ENCODE measurements at places on chromosomes 12 and 14.

GRCh38 chr14:64656986-64657385 lies 47.2 kb upstream of the PLEKHG3 start:
- no peak for DNase-seq

DNA sequence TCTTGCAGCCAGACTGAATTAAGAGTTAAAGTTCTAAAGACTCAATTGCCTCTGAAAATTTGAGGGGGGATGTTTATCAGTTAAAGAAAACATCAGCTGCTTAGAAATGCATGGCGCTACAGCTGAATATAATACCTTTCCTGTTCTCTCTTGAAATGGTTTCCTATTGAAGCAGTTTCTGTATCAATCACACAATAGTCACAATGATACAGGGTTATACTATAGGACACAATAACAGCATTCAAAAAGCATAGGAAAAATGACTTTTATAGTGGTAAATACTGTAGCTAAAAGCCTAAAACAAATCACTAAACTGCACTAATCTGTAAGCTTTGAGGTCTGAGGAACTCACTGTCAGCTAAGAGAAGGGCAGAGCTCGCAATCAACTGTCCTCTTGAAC lies 15.2 kb downstream of the MDGA2 start:
- DNase-seq = no peak

DNA sequence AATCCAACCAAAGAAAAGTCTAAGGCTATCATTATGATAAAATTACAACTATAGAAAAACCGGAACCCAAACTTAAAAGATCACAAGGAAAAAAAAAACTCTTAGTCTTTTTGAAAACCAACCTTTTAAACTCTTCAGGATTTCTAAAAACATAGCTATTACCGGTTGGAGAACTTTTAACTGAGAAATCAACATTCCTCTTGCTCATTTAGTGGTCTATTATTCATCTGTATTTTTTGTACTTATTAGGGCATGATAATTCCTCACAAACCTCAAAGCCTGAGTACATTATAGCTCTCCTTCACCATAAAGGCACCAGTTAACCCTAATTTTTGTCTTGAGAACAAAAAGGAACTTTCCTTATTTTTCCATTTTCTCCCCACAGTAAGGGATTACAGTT lies 10.4 kb downstream of the LUM start:
- DNase-seq = no peak

DNA sequence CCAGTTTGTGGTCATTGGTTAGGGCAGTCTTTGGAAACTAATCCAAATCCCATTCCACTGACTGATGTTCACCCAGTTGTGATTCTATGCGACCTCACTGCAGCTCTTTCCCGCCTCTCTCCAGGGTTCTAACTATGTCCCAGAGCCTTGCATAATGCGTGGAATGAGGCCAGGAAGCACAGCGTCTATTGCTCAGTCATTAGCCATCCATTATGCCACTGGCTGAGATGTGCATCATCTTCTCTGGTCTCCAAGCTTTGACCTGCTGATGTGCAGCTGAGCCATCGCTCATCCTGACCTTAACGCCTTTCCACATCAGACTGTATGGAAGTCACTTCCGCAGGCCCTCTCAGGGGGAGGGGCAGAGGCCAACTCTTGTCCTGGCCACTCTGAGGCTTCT lies 115.4 kb upstream of the VRK1 start:
- DNase-seq = no peak

GRCh38 chr12:104280717-104281458 lies 22.7 kb upstream of the EID3 start:
- no peak for DNase-seq

DNA sequence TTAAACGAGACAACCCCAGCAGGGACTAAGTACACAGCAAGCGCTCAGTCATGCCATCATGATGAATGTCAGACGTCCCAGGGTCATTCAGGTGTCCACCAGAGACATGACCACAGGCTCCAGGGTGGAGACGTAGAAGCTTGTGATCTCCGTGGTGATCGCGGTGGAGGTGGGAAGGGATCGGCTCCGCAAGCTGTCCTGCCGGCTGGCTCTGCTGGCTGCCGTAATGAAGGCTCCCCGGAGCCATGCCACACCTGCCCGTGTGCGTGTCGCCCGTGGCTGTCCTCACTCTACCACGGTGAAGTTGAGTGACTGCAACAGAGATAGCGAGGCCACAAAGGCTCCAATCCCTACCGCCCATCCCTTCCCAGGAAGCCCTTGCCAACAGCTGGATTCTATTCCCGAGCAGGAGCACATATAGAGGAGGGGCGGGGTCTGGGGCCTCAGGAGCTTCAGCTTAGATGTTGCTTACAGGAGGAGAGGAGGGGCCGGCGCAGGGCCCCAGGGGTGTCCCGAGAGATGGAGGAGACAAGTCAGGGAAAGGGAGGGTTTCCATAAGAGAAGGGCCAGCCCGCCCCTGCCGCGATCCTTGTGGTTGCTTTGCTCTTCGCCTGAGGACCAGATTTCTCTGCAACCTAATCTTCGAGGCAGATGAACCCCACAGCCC lies 332.6 kb upstream of the SFSWAP start:
- DNase-seq = no peak

DNA sequence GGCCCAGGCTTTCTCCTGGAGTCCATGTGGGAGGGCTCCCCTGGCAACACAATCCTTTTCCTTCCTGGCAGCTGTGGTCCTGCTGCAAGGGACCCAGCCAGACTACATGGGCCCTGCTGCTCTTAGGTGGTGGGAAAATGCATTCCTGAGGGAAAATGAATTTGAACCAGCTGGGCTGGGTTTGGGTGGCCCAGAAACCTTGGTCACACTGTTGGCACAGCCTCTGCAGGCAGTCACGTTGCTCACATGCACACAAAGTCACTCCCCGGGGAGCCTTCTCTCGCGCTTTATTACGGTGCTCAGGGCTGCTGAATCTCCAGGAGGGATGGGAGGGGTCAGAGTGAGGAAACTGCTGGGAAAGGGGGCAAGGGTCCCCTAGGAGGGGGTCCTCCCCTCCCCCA lies 17.2 kb downstream of the PLEKHG3 start:
- no peak for DNase-seq

GRCh38 chr12:120089105-120089504 lies 27.4 kb downstream of the RAB35 start:
- no peak for DNase-seq

DNA sequence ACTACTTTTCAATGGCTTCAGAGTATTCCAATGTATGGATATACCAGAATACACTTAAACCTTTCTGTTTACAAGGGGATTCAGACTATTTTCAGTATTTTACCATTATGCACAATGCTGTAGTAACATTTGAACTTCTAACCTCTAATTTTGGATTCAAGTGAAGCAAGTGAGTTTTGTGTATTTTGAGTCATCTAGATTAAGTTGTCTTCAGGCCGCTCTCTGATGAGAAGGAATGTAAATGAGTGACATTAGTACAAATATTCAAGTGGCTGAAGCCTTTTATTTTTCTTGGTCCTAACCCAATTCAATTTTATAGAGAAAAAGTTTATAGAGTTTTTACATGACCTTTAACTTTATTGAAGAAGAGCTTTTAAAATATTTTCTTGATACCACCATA lies 125.6 kb downstream of the PDE3A start:
- no peak for DNase-seq

DNA sequence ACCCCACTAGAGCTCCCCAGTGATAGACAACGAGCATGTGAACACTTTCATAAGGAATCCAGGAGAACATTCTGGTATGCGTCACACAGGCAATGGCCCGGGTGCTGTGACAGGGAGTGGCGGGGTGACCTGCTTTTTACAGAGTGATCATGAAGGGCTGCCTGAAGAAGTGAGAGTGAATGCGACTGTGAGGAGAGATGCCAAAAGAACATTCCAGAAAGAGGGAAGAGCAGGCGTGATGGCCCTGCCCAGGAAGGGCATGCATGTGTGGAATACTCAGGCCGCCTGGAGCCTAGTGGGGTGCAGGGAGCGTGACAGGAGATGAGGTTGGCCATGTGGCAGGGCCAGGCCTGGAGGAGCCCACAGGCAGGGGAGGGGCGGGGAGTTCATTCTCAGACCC lies 53.8 kb downstream of the FZD10 start:
- no peak for DNase-seq

GRCh38 chr14:52013984-52014600 lies 24.7 kb downstream of the RTRAF start:
- DNase-seq = no peak

- no peak for DNase-seq
Observed at GRCh38 chr12:98351089-98351488, 164.3 kb upstream of the TMPO start.

GRCh38 chr14:96847451-96847850 lies 50.3 kb downstream of the VRK1 start:
- no peak for DNase-seq

DNA sequence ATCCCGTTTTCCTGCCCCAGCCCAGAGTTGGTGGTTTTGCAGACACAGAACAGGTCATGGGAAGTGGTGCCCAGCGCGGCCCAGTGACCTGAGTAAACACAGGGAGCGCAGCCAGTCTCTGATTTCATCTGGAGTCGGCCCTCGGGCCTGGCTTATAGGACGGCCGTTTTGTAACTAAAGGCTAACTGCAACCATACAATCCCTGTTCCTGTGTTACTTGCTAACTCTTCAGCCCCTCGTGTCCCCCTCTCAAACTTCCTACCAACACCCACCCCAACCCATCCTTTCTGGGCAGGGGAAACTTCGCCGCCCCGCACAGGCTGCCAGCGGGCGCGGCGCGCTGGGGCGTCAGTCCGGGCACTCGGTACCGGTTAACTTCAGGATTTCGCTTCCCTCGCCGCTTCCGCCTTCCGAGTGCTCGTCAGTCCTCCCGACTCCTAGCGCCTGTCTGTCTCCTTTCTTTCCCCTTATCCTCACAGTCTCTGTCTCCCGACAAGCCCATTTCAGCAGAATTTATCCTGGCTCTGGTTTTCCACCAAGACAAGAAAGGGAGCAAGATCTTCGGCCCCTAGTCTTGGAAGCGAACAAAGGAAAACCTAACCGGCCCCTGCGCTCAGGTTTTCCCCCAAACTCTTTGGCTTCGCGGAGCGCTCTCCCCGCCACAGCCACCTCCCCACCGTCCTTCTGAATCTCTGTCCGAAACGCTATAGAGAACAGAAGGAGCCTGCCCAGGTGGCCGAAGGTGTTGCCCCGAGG lies 2.0 kb downstream of the SIX1 start:
- DNase-seq = no peak

DNA sequence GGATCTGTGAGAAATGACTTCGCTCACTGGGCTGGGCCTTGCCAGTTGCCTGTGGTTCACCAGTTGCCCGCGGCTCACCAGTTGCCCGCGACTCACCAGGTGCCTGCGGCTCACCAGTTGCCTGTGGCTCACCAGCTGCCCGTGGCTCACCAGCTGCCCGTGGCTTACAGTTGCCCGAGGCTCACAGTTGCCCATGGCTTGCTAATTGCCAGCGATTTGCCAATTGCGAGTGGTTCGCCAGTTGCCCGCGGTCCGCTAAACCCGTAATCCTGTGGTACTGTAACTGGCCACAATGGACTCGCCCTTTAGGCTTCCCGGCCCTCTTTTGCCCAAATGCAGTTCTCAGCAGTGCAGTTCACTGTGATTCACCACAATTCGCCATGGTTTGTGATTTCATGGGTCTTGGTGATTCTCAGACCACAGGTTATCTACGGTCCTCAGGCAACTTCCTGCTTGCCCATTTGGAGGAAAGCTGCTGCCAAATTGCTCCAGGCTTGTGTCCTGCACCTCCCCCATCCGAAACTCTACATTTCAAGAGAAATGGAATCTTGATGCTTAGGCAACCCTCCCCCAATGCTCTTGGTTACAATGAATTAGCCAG lies 15.0 kb upstream of the MEG3 start:
- DNase-seq = no peak

DNA sequence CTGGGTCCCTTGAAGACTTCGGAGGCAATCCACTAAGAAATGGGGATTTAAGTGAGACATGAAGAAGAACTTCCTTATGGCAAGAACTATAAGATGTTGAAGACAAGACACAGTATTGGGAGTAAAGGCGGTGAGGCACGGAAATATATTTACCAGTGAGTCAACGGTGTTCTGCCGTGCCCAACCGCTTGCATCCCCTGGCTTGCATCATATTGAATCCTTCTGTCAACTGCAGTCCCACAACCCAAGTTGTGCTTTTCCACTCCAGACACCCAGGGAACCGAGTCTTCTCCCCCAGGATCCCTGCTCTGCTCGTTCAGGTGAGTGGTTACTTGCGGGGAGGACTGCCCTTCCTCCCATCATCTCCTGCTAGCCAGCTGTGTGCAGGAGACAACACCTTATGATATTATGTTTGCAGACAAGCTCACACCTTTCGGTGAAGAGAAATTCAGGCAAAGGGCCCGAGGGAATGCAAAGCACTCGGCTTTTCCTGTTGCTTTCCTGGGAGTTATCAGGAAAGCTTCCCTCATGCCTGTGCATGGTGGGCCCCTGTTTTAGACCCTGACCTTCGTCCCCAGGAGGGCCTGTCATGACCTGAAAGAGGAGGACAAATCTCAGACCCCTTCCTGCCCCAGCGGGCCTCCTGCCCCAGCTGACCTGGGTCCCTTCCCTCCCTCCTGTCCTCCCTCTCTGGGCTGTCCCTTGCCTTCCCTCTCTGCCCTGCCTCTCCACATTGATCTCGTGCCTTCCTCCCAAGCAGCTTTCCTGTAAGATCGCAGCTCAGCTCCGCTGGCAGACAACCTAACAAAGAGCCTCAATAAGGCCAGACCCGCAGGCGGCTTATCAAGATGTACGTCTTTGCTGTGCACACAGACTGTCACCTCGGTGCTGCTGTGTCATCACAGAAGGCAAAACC lies 4.3 kb upstream of the LRTM2 start:
- no peak for DNase-seq

- peak; percentile 21 for DNase-seq
Observed at GRCh38 chr14:21768116-21768874, 94.7 kb upstream of the OR4E1 start.

GRCh38 chr14:97109234-97109633 lies 312.1 kb downstream of the VRK1 start:
- DNase-seq = no peak

- no peak for DNase-seq
Observed at GRCh38 chr12:72330784-72331183, 58.6 kb downstream of the TRHDE start.

DNA sequence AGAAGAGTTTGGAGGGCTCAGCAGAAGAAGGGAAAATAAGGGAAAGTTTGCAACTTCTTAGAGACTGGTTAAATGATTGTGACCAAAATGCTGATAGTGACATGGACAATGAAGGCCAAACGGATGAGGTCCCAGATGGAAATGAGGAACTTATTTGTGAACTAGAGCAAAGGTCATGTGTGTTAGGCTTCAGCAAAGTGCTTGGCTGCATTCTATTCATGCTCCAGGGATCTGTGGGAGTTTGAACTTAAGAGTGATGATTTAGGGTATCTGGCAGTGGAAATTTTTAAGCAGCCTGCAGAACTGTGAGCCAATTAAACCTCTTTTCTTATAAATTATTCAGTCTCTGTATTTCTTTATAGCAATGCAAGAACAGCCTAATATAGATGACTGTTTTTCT lies 88.9 kb upstream of the ARHGAP5 start:
- no peak for DNase-seq

- DNase-seq = no peak
Observed at GRCh38 chr12:75480469-75480949, at the start of gene GLIPR1. Gene GLIPR1 (plus strand): TSS chr12:75480755. CDS start chr12:75480881, 126 bp downstream.

Measured in hematopoietic multipotent progenitor cell treated with erythropoietin and hydrocortisone succinate and interleukin-3 and kit ligand, for 15 days (in vitro differentiated cells).